Activated T-cell treated with anti-CD3 and anti-CD28 coated beads, Interleukin-2, amount 50 U/mL, for 1 hour (primary cell): ENCODE measurements at places on chromosomes 6 and 20.

DNA sequence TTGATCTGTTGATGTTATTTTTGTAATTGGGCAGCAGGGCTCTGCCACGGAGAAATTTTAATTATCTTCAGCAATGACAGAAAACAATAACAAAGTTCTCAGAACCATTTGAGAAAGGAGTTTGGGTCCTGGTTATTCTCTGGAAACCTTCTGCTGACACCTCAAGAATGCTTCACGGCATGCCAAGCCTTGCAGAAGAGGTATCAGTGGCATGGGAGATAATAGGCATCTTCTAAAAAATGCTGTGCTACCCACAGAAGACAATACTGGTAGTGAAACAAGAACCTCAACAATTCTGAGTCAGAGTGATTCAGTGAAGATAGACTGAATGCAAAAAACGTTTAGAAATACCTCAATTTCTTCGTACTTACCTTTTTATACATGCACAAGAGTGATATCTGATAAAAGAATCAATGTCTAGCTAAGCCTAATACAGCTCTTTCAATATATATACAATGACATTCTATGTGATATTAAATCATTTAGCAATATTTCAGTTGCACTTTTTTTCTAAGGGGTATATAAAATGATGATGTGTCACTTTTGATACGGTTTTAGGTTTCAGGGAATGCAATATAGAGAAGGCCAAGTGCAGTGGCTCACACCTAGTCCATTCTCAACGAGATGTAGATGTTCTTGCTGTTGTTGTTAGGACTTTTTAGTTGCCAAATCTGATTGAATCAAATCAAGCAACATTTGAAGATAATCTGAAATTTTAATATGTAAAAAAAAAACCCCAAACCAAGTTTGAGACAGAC is 110.4 kb upstream of the COL21A1 start:
- DNase-seq = no peak

GRCh38 chr6:57303931-57304681 is 13.3 kb upstream of the PRIM2 start:
- DNase-seq = no peak

- no peak for DNase-seq
Measured at GRCh38 chr6:169445661-169446581, 192.3 kb upstream of the THBS2 start.

DNA sequence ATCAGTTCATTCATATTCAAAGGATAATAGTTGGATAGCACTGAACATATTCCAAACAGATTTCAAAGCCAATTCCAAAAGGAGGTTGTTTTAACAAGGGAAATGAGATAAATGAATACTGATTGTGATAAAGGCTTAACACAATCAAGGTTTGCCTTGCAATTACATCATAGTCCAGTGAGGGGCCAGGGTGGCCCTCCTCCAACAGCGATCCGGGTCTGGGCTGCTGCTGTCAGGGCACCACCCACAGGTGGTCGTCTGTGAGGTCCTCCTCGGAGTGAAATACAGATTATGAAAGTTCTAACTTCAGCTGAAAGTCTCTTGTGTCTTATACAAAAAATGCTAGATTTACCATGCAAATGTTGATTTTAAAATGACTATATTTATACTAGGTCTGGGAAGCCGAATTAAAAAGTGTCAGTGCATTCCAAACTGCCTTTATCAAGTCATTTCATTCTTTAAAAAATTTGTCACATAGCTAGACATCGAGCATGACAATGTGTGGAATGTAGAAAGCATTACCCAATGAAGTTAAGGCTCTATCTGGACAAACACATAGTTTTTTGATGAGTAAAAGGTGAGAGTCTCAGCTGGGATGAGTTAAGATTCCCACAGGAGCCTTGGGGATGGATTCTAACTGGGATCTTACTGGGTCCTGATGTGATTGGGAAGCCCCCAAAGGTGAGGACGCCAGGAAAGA is 65.9 kb upstream of the SLC22A23 start:
- DNase-seq = no peak

GRCh38 chr6:130693944-130694343 is 133.3 kb upstream of the SMLR1 start:
- DNase-seq = no peak

DNA sequence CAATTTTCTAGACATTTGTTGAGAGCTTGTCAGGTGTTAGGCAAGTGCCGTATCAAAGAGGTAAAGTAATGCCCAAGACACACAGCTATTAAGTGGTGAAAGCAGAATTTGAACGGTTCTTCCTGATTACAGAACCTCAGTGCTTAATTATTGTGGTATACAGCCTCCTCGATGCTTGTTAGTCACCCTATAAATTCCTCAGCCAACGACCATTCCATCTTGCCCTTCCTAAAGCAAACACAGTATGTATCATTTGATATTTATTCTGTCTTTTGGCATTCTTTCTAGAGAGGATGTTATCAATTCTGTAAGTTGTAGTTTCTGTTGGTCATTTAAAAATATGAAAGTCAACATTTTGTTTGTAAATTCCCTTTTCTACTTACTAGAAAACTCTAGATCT is 297.8 kb upstream of the BMP2 start:
- no peak for DNase-seq

- DNase-seq = no peak
Measured at GRCh38 chr20:12166053-12166717, 248.5 kb downstream of the BTBD3 start.

DNA sequence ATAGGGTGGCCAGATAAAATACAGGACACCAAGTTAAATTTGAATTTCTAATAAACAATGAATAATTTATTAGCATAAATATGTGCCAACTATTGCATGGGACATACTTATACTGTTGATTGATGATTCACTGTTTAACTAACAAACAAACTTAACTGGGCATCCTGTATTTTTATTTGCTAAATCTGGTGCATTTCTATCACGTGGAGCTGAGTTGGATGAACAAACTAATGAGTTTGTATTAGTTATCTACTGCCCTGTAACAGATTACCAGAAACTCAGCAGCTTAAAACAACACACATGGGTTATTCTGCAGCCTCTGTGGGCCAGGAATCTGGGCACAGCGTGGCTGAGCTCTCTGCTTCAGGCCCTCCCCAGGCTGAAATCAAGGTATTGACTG is 28.2 kb upstream of the PMEPA1 start:
- no peak for DNase-seq

DNA sequence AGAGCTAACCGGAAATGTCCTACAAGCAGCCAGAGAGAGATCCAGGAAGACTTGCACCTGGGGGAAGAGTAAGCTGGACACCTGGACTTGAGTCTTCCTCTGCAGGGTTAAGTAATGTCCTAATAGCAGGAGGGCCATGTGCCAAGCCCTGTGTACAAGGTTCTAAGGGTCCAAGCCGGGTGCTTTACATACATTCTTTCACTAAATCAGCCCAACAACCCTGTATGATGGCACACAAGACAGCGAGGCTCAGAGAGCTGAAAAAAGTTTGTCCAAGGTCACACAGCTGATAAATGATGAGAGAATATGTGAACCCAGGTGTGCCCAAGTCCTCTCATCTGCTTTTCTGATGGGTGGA is 215.1 kb upstream of the CDYL start:
- DNase-seq = no peak

DNA sequence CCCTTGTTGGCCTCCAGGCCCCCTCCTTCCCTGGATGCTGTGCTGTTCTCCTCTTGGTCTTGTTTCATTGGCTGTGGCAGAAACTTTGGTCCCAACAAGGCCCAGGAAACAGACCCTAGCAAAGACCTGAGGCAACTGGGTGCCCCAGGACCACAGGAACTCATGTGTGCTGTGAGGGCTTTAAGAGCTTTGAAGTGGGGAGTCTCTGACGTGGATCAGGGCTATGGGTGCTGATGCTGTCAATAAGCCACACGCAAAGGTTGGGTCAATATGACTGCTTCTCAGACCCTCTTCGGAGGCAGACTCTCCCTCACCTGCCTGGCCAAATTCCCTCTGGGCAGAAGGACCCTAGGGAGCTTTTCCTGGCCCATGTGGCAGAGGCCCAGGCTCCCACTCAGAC is 91.5 kb upstream of the MLN start:
- DNase-seq = no peak

DNA sequence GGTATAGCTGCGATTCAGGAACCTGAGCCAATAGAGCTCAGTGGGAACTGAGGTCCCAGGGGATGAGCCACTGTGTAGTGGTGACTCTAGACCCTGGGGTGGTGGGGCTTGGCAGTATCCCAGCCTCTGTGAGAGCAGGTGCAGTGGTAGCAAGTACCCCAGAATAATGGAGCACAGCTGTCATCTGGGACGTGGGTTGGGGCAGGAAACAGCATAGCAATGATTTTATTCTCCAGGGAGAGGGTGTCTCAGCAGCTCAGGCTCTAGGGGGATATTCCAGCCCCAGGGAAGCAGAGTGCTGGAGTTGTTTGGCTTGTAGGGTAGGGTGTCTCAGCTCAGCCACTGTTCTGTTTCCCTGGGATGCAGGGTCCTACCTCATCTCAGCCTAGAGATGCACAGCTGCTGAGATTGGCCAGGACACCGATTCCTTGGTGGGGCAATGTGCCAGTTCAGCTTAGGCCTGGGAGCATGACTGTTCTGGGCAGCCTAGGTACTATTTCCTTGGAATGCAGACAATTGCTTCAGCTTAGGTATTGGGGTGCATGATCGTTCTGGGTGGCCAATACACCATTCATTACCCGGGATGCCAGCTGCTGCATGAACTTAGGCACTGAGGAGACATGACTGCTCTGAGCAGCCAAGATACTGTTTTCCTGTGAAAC is 34.0 kb upstream of the NUP153 start:
- no peak for DNase-seq

GRCh38 chr6:23618366-23618765 is 507.6 kb upstream of the NRSN1 start:
- DNase-seq = no peak

DNA sequence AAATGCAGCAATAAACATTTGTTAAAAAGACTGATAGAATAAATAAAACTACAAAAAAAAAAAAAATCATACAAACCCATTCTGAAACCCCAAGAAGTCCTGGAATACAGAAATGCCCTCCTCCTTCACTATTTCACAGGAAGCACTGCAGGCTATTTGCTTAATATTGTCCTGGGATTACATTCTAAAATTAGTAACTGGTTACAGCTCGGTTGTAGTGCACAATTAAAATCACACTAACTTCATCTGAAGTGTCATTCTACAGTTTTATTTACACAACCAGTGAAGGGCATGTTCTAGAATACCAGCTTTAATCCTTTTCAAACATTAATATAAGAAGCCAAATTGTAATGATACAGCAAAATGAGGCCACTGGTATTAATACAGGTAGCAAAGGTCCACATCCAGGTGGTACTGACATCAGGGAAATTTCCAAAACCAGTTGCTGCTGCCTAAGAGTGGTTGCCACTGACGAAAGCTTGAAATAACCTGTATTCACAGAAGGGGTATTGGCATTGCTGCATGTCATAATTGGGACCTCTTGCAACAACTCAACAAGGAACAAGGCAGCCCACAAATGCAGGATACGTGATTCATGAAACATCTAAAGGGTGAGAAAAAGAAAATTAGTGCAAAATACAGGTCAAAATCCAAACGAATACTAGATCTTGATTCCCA is 26.9 kb downstream of the AKIRIN2 start:
- no peak for DNase-seq

GRCh38 chr6:7697432-7697819 is 28.5 kb upstream of the BMP6 start:
- DNase-seq = no peak

GRCh38 chr6:93358435-93358834 is 60.9 kb downstream of the EPHA7 start:
- no peak for DNase-seq

- no peak for DNase-seq
Measured at GRCh38 chr6:13445005-13445743, 42.2 kb downstream of the GFOD1 start.

DNA sequence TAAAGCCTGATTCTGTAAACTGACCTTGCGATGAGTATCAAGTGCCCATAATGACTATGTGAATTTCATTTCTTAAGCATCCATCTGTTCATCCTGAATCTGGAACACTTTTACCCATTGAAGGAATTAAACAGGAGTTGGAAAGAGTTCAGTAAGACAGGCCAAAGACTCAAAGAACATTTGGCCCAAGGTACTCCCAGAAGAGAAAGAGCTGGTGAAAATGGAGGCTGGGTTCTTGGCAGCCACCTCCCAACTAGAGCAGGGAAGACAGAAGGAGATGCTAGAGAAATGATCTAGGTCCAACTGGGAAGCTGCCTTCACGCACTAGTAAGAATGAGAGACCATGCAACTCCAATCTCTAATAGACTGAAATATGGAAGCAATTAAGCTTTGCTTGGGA is 290.8 kb upstream of the RNF24 start:
- DNase-seq = no peak
